ENCODE measurements at places on chromosomes 1 and 21.
A peak's percentile ranks its signal among the peaks of the same experiment; 100 is the strongest.

DNA sequence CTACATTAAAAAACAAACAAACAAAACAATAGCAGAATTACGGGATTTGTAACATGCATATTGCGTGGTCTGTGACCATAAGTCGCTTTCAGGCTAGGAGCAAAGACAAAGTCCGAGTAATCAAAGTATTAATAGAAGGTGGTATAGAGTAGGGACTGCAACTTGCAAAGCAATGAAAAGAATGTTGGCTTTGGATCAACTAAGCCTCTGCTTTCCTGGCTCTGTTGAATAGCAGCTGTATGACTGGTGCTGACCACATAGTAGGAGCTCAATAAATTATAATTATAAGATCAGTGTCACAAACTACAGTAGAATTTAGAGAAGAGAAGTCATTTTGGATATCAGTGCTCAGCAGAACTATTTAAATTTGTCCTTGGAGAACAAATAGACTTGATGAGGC is 586.4 kb downstream of the DPYD start:
- no peak for DNase-seq

- DNase-seq = no peak
Measured at GRCh38 chr1:112265931-112266330, 130.1 kb upstream of the CTTNBP2NL start.

GRCh38 chr21:46071082-46071481 is 26.8 kb upstream of the COL6A2 start:
- no peak for DNase-seq

DNA sequence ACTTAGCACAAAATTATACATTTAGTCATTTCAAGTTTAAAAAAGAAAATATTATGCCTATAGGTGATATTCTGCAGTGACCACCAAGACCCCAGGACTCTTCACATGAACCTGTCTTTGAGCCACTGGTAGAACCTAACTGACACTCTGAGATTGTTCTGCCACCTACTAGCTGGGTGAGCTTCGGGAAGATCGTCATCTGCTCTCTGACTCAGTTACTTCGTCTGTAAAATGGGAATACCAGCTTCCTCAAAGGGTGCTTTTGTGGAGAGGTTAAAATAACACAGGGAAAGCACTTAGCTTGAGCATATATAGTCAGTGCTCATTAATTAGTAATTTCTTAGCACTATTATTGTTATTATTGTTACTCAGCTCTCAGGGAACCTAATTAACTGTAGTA is 228.5 kb upstream of the JUN start:
- no peak for DNase-seq

DNA sequence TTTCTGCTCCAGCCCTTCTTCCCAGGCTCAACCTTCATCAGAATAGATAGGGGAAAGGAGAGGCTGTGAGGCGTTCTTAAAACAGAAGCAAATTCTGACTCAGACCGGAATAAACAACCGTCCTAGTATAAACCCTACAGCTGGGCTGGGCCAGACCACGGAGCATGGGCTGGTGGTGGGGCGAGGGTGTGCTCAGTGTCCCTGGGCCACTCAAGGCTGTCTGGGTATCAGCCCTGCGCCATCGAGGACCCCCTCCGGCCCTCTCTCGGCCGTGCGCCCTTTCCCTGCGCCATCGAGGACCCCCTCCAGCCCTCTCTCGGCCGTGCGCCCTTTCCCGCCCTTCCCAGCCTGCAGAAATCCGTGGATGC is 36.0 kb downstream of the CAPN2 start:
- no peak for DNase-seq

DNA sequence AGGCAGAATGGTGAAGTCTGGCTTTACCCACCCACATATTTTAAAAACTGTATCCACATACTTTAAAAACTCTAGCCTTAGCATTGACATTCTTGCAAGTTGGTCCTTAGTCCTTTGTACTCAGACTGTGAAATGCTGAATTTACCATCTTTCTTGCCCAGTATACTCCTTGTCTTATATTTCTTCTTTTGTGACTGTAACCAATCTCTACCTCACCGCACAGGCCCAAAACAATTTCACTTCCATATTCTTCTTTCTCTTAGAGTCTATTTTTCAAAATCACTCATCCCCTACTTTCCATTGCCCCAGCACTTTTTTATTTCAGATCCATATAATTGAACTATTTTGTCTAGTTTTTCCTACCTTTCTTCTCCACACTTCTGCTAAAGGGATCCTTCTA is 892.4 kb upstream of the B3GALT2 start:
- no peak for DNase-seq

DNA sequence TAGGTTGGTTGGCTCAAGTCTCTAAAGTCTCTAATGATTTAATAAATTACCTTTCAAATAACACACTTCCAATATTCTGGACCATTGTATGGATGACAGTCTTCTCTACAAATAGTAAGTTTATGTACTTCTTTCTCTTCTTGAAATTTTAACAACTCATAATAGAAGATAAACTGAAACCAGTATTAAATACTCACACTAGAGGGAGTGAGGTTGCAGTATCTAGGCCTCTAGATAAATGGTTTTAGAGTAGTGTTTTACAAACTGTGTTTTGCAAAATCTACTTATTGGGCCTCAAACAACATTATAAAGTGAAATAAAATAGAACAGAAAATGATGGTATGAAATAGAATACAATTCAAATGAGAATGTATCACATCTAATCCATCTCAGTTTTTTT is 479.9 kb upstream of the BRINP3 start:
- no peak for DNase-seq

DNA sequence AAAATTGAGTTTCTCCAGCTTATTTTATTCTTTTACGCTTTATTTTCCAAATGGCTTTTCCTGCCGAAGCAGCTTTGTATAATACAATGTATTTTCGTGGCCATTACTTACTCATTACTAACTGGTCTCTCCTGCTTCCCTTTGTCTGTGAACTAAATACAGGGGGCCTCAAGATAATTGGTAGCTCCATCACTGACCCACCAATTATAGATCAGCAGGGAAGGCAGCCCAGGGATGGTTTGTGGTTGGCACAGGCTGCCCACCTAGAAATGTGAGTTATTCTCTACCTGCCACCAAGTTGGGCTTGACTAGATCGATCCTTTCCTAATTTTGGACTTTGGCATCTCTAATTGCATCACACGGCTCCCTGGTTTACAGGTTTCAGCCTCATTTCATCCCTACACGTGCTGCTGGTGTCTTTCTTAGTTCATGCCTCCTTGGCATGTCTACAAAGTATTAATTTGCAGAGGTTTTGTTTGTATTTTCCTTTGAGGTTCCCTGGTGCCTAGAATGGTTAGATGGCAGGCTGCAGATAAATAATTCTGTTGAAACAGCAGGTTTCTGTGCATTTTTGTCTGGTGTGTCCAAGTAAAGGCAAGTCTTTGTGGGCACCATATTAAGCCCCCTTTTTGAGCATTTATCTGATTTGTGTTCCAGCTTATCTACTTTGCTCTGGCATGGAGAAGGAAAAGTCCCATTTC is 35.2 kb downstream of the PEX14 start:
- no peak for DNase-seq

GRCh38 chr21:15079269-15079668 is 14.5 kb upstream of the NRIP1 start:
- DNase-seq = no peak

DNA sequence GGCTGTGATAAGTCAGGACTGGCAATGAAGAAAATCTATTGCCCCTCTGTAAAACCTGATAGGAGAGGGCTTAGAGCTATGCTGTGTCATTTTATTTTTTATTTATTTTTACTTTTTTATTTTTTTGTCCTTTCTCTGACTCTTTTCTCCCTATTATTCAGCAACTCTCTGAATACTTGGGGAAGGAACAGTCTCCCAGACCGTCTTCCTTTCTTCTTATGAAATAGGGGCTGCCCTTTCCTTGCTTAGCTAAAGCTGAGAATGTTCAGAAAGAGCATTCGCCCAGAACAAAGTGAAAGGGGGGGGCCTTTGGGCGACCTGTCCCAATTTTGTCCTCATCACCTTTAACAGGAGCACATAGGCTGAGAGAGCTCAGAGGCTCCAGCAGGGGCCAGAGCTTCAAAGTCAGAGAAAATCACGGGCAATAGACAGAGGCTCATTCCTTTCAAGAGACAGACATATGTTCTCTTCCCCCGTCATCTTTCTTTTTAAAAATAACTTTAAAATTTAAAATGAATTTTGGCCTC is 80.9 kb downstream of the RNF220 start:
- DNase-seq = no peak

DNA sequence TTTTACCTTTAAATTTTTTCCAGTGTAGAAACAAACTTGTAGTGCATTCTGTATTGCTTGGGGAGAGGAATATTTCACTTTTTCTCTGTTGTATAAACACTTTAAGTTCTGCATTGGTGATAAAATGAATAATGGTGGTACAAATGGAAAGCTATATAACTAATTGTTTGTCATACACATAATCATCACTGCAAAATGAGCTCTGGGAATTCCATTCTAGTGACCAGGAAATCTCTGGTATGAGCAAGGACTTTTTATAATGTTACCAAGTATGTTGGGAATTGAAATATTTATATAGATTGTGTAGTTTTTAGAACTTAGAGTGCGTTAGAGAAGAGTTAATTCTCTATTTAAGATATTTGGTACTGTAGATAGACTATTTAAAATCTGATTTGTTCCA is 5.0 kb upstream of the FMN2 start:
- DNase-seq = no peak

DNA sequence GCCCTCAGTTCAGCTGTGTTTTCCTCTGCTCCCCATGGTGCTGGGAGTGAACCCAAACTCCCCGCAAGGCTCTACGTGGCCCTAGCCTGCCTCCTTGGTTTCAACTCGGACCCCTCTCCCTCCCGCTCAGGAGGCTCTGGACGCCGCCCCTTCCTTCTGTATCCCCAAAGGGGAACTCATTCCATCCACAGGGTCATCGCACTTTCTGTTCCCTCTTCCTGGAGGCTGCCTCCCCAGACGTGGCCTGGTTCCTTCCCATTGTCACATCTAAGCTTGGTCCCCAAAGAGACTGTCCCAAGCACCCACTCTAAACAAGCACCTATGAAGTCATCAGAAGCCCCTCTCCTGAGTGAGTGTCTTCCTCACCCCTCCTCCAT is 10.9 kb downstream of the KCNAB2 start:
- no peak for DNase-seq

GRCh38 chr21:22297575-22297974 is 1299.4 kb downstream of the NCAM2 start:
- no peak for DNase-seq

- no peak for DNase-seq
Measured at GRCh38 chr1:21042929-21043605, 133.6 kb downstream of the EIF4G3 start.

- no peak for DNase-seq
Measured at GRCh38 chr1:178543290-178543607, 30.3 kb downstream of the TEX35 start.

GRCh38 chr1:209232197-209232596 is 351.3 kb upstream of the CAMK1G start:
- no peak for DNase-seq

DNA sequence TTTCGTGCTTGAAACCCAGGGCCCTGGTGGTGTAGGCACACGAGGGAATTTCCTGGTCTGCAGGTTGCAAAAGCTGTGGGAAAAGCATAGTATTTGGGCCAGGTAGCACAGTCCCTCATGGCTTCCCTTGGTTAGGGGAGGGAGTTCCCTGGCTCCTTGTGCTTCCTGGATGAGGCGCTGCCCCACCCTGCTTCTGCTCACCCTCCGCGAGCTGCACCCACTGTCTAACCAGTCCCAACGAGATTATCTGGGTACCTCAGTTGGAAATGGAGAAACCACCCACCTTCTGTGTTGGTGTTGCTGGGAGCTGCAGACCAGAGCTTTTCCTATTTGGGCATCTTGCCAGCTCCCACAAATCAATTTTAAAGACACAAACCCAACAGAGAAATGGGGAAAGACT is 183.0 kb downstream of the PHTF1 start:
- DNase-seq = no peak

- no peak for DNase-seq
Measured at GRCh38 chr1:45490121-45490625, 790 bp downstream of the TESK2 start.

GRCh38 chr1:151593730-151594129 is 18.1 kb upstream of the SNX27 start:
- DNase-seq = no peak

GRCh38 chr21:31752352-31752751 is 20.4 kb upstream of the SCAF4 start:
- DNase-seq = no peak

DNA sequence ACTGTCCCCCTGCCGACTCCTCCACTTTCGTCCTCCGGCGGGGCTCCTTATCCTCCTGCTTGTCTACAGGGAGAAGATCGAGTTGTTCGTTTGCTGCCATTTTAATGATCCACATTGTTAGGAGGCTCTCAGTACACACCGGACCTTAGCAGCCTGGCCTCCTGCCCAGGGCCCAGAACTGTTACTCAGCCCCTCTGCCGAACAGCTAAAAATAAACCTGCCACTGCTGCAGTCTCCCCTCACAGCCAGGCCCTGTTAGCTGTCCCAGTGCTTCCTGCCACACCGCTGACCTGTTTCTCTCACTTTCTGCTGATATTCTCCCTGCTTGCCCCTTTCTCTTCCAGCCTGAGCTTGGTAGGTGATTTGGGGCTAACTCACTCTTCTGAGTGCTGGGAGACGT is 8.3 kb downstream of the MAPKAPK2 start:
- peak; percentile 42 for DNase-seq

DNA sequence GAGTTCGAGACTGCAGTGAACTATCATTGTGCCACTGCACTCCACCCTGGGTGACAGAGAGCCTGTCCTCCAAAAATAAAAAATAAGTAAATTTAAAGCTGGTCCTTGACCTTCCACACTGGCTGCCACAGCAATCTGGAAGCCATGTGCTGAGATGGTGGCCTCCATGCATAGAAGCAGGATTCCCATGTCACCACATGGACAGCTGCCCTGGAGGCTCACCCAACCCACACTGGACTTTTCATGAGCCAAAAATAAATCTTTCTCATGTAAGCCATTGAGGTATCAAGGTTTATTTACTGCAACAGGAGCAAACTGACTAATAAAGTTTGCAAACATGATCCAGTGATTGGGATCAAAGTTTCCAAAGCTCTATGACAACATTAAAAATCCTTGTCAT is 88.5 kb downstream of the SETD4 start:
- DNase-seq = no peak

- DNase-seq = no peak
Measured at GRCh38 chr1:163063143-163063542, 6.0 kb upstream of the RGS4 start.

- no peak for DNase-seq
Measured at GRCh38 chr1:164772635-164773034, 213.7 kb downstream of the PBX1 start.

All from NCI-H1092 (cell line).